ENCODE measurements at places on chromosomes 7 and 10.

- DNase-seq, result no peak
These were observed 136.8 kb downstream of the C10orf90 start for GRCh38 chr10:126533644-126534043.

DNA sequence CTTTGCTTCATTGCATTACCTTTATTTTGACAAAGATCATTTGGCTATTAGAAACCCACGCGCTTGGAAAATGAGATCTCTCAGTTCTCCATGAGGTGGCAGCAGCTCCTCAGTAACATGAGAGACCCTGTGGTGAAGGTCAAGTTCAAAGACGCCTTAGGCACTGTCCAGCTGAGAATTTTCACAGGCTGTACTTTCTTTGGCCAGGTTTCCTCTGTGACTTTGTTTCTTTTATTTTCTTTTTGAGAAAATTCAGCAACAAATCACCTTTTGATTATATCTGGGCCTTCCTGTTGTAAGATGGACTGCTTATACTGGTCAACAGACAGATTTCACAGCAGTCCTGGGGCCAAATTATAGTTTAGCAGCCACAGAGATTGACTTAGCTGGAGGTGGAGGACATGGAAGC lies 54.5 kb downstream of the RAB18 start:
- peak; percentile 56 for DNase-seq

GRCh38 chr10:70308121-70309060 lies 24.6 kb upstream of the NPFFR1 start:
- no peak for DNase-seq

DNA sequence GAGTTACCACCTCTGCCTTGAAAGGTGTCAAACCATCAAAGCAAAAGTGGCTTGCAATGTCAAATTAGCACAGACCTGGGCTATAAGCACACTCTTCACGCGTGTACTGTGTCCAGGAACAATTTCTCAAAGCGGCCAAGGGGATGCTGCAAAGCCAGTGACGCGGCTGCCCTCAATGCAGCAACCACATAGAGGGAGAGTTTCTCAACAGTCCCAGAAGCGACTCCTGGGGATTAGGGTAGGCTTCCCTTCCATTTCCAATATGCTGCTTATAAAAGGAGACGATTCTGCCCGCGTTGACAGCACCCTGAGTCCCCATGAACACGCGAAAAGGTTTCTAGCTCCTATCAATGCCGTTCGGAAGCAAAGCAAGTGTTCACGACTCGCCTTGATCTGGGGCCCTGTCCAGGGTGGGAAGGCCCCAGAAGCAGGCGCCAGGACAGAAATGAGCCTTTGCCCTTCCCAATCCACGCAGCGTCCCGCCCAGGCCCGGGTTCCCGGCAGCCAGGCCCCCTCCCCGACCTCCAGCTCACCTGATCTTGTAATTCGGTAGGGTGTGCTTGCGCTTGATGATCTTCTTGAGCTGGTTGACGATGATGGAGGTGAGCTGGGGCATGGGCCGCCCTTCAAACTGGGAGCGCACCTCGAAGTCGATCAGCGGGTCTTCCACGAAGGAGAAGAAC lies 1.3 kb downstream of the PDZD8 start:
- peak; percentile 63 for DNase-seq

DNA sequence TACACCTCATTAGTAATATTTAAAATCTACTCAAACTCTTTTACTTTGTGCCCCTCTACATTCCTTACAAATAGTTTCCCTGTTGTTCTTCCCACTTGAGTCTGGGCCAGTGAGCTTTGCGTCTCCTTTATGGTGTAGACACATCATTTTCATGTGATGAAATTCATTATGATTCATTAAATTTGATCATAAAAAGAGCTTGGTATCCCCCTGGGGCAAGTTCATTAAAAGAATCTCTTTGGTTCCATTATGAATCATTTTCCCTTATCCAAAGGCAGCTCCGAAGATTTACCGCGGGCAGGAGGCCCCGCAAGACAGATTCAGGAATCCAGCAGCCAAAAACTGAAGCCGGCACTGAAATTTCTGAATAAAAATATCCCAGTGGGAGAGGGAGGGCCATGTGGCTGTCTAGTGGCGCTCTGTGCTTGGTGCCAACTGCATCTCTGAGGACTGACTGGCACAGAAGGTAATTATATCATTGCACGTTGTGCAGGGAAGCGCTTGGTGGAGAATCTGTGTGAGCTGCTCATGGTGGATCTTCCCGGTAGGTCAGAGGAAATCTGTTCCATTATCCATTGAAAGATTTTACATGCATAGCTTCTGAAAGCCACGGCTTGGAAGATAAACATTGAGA lies 151.4 kb upstream of the PITRM1 start:
- DNase-seq, result no peak

DNA sequence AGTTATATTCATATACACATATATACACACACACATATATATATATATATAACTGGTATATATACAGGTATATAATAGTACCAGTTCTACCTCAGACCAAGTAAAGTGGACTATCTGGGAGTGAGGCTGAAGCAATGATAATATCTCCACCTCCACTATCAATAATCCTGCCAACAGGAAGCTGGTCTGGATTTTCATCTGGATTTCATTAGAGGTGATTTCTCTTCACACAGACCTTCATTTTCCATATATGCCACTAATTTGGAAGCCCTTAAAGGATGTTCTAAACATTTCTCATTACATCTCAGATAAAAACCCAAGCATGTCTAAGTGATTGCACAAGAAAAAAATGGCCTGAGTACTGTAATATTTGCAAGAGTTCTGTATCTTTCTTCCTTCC lies 1.7 kb upstream of the SLC35B4 start:
- DNase-seq, result no peak

- no peak for DNase-seq
These were observed 14.7 kb downstream of the AQP1 start for GRCh38 chr7:30926313-30926712.
